ENCODE measurements at places on chromosomes 16 and 17.

GRCh38 chr16:58343562-58343961 is 48.7 kb upstream of the GINS3 start:
- DNase-seq: no peak

- no peak for DNase-seq
These were observed 73.2 kb downstream of the ZNF18 start for GRCh38 chr17:11924076-11924475.

- DNase-seq: no peak
These were observed 226.9 kb downstream of the BCAS3 start for GRCh38 chr17:60904582-60904981.

DNA sequence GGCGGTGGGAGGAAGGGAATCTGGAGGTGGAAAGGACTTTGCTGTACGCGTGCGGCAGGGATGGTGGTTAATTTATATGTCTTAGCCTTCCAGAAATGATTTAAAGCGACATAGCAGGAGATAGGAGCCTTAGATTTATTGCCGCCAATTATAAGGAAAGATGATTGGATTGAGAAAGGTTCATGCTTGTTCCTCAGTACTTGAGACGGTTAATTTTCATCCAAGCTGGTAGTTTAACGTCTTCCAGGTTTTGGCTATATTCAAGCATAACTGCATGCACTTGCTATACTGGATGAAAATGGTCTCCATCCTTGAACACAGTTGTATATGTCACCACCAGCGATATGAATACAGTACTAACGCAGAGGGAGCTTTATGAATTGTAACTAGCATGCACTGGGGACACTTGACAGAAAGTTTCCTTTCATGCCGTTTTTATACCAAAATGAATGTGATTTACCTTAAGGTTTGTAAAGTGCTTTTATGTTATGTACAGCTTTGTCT is 610 bp upstream of the PEX12 start:
- DNase-seq: no peak

DNA sequence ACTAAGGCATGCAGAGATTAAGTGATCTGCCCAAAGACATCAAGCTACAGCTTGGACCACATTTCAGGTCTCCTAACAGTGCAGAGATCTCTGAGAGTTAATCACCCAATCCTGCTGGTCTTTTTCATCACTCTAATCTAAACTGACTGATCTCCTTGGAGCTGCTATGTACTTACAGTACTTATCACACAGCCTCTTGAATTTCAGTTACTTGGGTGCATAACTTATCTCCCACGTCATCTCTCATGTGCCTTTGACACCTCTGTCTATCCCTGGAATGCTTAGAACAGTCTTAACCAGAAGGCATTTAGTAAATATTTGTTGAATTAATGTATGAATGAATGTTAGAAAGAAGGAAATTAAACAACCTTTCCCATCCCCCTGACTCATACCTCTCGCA is 139.0 kb downstream of the SNX11 start:
- no peak for DNase-seq

DNA sequence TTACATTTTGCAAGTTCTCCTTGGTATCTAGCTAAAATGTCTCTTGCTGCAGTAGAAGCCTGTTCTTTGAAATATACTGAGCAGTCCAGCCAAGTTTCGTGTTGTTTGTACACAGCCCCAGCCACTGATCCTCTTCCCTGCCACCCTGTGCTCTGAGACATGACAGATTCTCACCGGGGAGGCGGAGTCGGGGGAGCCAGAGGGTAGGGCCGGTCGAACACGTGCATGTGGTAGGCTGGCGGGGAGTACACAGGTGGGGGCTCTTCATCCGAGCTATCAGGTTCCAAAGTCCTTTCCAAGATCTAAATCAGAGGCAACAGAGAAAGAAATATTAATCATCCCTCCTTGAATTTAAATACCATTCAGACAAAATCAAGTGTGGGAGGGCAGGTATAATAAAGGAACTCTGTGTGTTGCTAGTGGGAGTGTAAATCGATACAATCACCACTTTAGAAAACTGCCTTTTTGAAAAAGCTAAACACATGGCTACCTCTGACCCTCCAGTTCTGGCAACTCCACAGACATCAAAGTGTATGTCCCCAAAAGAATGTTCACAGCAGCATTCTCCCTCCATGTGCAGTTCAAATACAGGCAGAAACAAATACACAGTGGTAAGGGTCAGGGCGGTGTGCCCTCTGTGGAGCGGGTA is 29.7 kb upstream of the MRPS23 start:
- DNase-seq: no peak

- no peak for DNase-seq
These were observed 312.7 kb upstream of the KCNJ16 start for GRCh38 chr17:69762359-69762758.

- DNase-seq: no peak
These were observed 17.0 kb upstream of the NUDT7 start for GRCh38 chr16:77705351-77705750.

DNA sequence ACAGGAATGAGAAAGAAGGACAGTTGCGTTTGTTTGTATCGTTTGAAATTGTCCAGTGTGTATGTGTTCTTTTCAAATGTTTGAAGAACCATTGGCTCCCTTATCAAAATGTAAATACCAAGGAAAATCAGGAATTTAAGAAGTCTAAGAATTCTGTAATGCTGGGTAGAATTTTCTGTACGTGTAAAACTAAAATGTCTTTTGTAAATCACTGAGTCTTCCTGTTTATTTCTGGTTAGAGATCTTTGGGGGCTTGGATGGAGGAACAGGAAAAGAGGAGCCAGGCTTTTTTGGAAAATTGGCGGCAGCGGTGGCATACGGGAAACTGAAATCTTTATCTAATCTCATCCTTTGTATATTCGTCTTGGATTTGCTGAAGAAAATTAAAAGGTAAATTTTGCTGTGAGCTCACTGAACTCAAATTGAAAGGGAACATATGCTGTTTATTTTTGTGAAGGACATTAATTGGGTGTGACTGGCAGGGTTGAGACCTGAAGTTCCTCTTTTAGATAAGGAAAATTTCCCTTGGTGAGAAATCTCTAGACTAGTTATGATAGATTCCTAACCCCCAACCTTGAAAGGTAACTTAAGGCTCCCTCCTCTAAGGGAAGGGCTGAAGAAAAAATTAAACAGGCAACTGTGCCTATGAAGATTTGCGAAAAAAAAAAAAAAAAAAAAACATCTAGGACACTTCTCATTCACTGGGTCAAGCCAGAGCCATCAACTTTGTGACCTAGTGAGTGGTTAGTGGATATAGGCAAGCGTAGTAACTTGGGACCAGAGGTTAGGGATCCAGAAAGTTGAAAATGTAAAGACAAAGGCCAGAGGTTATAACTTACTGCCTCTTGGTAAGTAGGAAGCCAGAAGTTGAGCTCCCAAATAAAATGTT is 10.8 kb downstream of the TAT start:
- DNase-seq: no peak

- no peak for DNase-seq
These were observed 746 bp downstream of the HS3ST2 start for GRCh38 chr16:22814711-22815105.

DNA sequence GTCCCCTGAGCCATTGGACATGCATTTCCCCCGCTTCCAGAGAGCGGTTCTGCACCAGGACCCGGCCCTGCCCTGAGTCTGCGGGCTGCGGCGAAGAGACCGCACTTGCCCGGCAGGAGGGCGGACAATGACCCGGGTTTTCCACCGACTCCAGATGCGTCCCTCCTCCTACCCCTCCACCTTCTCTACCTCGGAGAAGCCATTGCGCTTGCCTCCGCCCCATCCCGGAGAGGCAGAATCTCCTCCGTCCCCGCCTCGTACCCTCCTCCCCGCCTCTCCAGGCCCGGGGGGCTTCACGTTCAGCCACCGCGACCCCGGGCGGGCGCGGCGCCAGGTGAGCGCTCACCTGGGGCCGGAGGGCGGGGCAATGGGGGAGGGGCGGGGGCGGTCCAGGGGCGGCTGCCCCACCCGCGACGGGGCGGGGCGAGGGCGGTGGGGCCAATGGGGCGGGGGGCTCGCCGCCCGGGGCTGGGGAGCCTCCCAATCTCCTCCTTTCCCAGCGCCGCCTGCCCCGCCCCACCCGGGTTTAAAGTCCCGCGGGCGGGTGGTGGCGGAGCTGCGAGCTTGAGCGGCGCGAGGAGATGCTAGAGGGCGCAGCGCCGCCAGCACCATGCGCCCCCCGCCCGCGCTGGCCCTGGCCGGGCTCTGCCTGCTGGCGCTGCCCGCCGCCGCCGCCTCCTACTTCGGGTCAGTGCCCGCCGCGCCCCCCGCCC is at the start of gene WNT9B:
Gene WNT9B (plus strand): TSS at position 555 of the 713 bp plus-strand sequence. CDS start 56 bp downstream, at position 611.
- no peak for DNase-seq

DNA sequence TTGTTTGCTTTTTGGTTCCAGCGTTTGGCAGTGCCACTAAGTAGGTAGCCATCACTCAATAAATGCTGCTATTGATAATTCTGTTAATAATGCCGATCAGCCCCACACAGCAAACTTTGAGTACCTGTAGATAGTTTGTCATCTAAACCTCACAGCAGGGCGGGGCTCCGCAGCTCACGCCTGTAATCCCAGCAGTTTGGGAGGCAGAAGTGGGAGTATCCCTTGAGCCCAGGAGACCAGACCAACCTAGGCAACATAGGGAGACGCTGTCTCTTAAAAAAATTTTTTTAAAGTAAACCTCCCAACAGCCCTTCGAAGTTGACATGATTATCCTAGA is 1.6 kb downstream of the BFAR start:
- DNase-seq: no peak

- DNase-seq: no peak
These were observed 10.3 kb upstream of the ABCC3 start for GRCh38 chr17:50624321-50624934.

DNA sequence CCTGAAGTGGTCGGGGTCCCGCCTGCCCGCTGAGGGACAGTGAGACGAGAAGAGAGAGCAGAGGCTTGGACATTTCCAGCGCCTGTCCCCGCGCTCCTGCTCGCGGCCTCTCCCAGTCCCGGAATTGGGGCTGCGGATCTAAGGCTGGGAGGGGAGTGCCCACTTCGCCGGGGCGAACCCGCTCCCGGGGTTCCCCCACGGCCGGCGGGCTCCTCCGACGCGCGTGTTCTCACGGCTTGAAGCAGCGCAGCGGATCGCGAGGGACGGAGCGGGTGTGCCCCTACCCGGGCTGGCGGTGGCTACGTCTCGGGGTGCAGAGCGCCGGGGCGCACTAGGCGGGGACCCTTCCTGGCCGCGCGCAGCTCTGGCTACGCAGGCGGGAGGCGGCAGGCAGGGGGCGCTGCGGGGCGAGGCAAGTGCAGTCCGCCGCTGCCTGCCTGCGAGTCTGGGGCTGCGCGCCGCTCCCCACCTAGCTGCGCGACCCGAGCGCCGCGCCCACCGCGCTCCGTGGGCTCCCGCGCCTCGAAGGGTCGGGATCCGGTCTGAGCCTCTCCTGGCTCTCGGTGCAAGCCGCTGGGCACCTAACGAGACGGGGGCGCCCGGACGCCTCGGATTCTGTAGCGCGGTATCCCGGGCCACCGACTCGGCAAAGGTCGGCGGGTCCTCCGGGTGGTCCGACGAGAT is 1.2 kb downstream of the NGFR start:
- peak; percentile 38 for DNase-seq

- DNase-seq: no peak
These were observed 103.8 kb downstream of the CLEC16A start for GRCh38 chr16:11047939-11048800.

GRCh38 chr17:4409659-4410058 is 24.1 kb upstream of the SPNS3 start:
- no peak for DNase-seq

DNA sequence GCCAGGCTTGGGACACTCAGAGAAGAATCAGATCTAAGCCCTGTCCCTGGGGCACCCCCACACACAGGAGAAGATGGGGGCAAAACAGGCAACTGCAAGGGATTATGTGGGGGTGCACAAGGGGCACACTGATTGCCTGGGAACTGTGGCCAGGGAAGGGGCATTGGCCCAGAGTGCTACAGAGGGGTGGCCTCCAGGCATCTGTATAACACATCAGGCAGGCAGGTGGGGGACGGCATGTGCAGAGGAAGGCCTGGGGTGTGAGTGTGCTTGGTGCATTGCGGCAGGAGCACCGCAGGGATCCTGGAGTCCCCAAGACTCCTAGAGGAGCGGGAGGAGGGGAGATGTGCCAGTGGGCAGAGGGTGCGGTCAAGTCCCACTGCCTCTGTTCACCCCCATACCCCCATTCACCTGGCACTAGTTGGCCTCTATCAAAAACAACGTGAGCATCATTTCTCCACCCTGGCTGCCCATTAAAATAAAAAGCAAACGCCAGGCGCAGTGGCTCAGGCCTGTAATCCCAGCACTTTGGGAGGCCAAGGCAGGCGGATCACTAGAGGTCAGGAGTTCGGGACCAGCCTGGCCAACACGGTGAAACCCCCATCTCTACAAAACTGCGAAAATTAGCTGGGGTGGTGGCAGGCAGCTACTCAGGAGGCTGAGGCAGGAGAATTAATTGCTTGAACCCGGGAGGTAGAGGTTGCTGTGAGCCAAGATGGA is 41.5 kb downstream of the C16orf82 start:
- DNase-seq: no peak

- no peak for DNase-seq
These were observed 6.6 kb upstream of the TMEM204 start for GRCh38 chr16:1526608-1527555.

GRCh38 chr17:44087319-44087718 is 16.8 kb downstream of the G6PC3 start:
- DNase-seq: no peak

GRCh38 chr17:14748036-14748710 is 447.3 kb downstream of the HS3ST3B1 start:
- no peak for DNase-seq

- no peak for DNase-seq
These were observed at the start of gene ABCC11 for GRCh38 chr16:48247311-48247710. TSS of gene ABCC11 (minus strand) at chr16:48247539. CDS start at chr16:48231921, 15,618 bp downstream.

- no peak for DNase-seq
These were observed 17.9 kb upstream of the HEATR3 start for GRCh38 chr16:50047864-50048263.

DNA sequence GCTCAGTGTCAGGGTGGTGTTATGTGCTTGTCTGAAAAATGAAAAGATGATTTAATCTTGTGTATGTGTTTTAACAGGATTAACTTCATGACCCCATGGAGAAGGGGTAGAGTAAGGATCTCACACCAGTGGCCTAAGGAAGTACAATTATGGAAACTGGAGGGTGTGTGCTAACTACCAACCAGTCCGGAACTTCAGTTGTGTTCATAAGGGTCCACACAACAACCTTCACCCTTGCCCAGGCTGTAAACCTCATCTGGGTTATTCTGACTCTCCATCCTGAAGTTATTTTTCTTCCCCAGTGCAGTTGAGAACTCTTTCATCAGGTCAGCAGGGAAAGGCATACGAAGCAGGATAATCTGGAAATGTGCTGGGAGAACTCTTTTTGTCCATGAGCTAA is 158.9 kb downstream of the MAP2K6 start:
- DNase-seq: no peak

DNA sequence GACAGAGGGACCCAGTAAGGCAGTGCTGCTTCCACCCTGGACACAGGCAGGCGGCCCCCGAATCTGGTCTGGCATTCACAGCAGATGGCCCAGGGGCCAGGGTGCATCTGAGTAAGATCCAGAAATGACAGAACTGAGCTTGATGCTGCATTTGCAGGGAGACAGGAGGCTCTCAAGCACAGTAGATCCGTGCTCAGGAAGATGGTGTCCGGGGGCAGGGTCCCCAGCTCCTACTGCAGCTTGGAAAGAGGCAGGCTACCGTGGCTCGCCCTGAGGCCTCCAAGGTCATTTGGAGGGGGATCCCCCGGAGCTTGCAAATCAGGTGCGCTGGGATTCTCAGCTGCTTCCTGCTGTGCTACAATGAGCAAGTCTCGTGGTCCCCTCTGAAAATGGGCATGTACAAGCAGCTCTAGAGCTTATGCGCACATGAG is 2.2 kb downstream of the C16orf95 start:
- no peak for DNase-seq

- DNase-seq: no peak
These were observed 27.2 kb upstream of the SHISA9 start for GRCh38 chr16:12874186-12874585.

- DNase-seq: no peak
These were observed 13.7 kb downstream of the RNF213 start for GRCh38 chr17:80274331-80274730.
